Stimulated activated CD4-positive, alpha-beta T cell treated with anti-CD3 and anti-CD28 coated beads, Interleukin-1b, Interleukin-23, amount 100 ng/mL, for 4 hours (primary cell): ENCODE measurements at places on chromosomes 1 and 21.

- DNase-seq: no peak
Measured at GRCh38 chr1:234345237-234345636, 28.0 kb upstream of the COA6 start.

GRCh38 chr1:244833734-244834542 is 1.5 kb upstream of the COX20 start:
- DNase-seq: peak; percentile 28

DNA sequence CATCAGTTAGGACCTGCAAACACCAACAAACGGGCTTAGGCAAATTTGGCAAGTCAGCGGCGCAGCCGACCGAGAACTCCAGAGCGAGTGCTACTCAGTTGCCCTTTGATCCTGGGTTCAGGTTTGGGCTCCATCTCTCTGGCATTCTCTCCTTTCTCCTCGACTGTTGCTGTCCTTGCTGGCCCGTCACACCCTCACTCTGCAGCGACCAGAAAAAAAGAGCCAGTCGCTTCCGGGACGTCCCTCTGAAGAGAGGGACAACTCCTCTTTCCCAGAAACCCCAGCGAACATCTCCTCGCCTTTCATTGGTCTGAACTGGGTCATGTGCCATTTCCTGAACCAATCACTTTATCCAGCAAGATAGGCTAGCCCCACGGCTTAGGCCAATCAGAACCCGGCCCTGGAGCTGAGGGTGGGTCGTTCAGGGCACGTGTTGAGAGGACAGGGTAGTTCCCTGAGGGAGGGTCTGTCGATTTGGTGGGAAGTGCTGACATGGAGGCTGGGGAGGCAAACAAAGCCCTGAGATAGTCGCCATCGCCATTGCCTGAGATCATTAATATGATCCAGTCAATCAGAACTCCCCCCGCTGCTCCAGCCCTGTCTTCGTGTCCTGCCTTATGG is 113.7 kb downstream of the PTPRU start:
- DNase-seq: no peak

DNA sequence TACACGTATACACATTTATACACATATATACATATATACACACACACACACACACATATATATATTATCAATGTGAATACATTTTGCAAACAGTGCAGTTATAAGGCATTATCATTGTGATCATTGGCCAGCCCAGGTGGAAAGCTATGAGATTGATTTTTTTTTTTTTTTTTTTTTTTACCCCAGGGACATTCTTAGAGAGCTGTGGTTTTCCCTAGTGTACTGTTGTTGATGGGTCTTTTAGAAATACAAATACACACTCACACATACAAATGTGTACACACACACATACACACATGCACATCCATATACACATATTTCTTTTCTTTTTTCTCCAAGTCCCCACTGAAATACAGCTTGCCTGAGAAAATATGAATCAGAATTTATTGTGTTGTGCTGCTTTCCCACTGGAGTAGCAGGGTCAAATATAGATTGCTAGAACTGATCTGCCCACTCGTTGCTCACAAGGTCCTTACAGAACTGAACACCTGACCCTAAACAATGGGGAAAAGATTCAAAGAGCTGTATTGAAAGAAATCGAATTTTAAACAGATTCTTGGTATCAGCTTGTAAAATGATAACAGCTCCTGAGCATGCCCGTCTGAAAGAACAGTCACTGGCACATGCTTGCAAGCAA is 325.6 kb downstream of the OMA1 start:
- no peak for DNase-seq

GRCh38 chr1:223235091-223235490 is 92.0 kb upstream of the TLR5 start:
- no peak for DNase-seq

DNA sequence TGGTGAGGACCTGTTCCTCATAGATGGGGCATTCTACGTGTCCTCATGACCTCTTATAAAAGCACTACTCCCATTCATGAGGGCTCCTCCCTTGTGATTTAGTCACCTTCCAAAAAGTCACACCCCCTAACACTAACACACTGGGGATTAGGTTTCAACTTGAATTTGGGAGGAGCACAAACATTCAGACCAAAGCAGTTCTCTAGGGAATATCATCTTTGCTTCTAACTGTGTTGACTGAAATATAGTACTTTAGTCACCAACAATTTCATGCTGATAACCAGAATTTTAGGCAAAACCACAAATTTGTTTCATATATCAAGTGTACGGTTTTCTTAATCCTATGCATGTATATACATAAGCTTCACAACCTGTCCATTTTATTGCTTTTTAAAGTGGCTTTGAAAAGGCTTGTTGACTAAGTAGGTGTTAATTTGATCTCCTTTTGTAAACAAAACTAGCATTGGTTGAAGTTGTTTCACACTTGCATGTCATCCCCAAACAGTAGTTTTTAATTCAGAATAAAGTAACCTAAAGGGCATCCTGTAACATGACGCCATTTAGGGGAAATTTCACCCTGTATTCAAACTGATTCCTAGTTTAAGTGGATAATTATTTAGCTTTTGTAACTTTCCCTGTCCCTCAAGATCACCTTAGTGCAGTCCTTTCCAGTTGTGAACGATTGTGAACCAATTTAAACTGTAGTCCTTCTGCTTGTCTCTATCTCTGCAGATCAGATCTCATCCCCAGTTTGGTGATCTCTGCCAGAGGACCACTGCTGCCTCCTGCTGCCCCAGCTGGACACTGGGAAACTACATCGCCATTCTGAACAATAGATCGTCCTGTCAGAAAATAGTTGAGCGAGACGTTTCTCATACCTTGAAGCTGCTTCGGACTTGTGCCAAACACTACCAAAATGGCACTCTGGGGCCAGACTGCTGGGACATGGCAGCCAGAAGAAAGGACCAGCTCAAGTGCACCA is 141.1 kb downstream of the TLR5 start:
- no peak for DNase-seq

GRCh38 chr1:189431447-189431846 is 1046.2 kb downstream of the BRINP3 start:
- no peak for DNase-seq

DNA sequence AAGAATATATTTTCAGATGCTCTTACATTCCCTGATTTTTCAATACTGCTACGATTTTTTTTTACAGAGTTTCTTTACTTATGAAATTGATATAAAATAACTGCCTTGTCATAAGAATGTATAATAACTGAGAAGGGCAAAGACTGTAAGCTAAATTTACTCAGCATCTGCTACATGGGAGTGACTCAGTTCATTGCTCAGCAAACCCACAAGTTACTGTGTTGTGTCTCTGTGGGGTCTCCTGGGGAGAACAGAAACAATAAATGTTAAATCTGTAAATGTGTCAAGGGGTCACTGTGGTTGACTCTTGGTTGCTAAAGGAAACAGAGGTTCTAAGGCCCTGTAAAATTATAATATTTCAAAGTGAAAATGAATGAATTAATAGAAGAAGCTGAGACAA is 210.3 kb upstream of the CACYBP start:
- DNase-seq: no peak

DNA sequence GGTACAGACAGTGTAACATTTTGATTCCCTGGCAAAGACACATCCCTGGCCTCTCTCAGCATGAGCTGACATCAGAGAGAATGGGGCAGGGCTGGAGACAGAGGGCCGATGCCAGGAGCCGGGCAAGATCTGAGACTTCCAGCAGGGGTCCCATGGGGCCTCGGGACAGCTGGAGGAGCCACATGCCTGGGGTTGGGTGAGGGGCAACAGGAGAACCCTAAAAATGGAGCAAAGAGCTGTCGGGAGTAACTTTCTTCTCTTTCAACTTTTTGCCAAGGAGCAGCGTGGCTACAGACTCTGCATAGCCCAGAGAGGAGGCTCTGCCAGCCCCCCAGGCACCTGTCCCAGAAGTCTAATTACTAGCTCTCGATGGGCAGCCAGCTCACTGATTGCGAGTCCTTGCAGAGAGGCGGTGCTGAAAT is 130.8 kb downstream of the LACTBL1 start:
- no peak for DNase-seq

DNA sequence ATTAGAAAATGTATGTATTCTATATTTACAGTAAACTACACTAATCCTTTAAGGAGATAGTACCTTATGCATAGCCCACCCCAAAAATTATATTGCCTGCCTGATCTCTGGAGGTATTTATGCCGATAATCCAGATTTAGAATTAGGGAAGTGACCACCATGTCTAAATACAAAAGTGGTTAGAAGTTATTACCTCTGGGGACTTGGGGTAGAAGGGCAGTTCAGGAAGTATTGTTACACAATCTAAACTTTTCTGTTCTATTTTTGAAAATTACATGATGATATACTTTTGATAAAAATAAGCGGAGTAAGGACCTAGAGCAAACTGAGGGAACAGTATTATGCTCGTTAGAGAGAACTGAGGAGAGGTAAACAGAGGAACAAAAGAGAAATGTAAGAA is 90.5 kb upstream of the ZP4 start:
- DNase-seq: no peak

- DNase-seq: no peak
Measured at GRCh38 chr21:32325706-32326105, 27.1 kb downstream of the MRAP start.

- DNase-seq: no peak
Measured at GRCh38 chr1:91891454-91891853, 5.5 kb upstream of the TGFBR3 start.

- no peak for DNase-seq
Measured at GRCh38 chr1:6588893-6589520, 9.2 kb downstream of the ZBTB48 start.

GRCh38 chr1:198939956-198940355 is 301.1 kb downstream of the PTPRC start:
- DNase-seq: no peak
